ENCODE measurements at places on chromosomes 6 and 20. TPM values are rescaled to one million over a fixed set of nuclear protein-coding genes. Genes with fewer than 3 reads are reported as not detected.
A peak's percentile ranks its signal among the peaks of the same experiment; 100 is the strongest.

- peak; percentile 40 for DNase-seq
Measured at GRCh38 chr6:145036848-145037567, 698.3 kb downstream of the EPM2A start.

DNA sequence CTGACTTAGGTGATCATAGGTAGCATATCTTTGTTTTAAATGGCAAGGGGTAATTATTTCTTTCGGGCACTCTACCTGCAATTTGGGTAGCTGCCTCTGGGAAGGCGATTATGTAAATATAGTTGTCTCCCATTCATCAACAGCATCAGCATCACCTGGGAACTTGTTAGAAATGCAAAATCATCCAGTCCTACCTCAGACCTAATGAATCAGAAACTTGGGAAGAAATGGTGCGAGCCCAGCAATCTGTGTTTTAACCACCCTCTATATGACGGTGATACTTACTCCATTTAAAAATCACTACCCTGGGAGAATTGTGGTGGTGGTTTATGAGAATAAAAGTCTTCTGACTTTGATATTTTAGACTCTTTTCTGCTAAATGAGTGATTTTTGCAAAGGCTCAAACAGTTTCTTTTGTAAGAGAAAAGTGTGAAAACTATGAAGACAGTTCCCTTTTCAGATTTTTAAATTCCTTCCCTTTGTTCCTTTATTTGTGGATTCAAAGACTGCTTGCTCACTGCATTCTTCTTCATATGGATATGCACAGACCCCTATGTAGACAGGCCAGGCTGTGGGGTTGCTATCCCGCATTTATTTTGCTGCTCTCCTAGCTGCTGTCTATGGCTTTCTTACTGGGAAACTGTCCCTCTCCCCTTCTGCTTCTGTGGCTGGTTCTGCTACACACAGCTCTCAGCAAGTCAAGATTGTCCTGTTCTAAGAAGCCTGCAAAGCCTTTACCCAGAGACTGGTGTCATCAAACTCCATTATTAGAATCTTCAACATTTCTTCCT lies 365.3 kb downstream of the RNF144B start:
- DNase-seq = peak; percentile 10

TCF21 gene
- 3.7 TPM for total RNA-seq

CD93 gene
- total RNA-seq = 0.11 TPM

GRCh38 chr20:57756213-57756612 lies 46.4 kb upstream of the PMEPA1 start:
- no peak for DNase-seq

GRCh38 chr20:46049815-46050214 lies 20.8 kb downstream of the SLC12A5 start:
- no peak for DNase-seq

HSPA1L gene
- total RNA-seq = 3.1 TPM
